Camera-type eye (tissue), 1 donor: ENCODE measurements at places on chromosomes 2 and 18. TPM values are rescaled to one million over a fixed set of nuclear protein-coding genes. Genes with fewer than 3 reads are reported as not detected.

TMEFF2 gene
- total RNA-seq = 12.6 TPM

CCDC88A gene
- total RNA-seq = 406 TPM

LRRC30 gene
- 0.49 TPM for total RNA-seq

ROCK2 gene
- 95.9 TPM for total RNA-seq
